NAMALWA (cell line): ENCODE measurements at places on chromosomes 1 and 21.

GRCh38 chr1:206608108-206608698 lies 4.1 kb downstream of the EIF2D start:
- DNase-seq, result peak; percentile 69

- no peak for DNase-seq
Observed at GRCh38 chr1:43986712-43987111, 4.7 kb upstream of the CCDC24 start.

DNA sequence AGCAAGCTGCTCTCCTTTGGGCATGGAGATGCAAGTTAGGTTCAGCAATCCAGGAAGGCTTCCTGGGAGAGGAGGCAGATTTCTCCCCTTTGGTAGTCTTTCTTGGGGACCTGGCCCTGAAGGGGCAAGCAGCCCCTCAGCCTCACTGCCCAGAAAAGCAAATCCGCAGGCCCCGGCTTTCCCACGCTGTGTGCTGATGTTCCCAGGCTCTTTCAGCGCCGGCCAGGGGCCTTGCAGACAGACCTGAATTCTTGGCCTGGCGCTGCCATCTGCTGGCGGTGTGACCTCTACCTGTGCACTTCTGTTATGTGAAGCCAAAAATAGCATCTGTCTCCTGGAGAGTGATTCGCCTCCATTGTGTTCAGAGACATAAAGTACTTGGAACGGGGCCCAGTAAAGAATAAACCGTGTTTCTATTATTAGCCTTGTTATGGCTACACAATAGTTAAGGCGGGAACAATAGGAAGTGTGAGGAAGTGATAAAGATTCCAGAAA lies 64.8 kb downstream of the ALPL start:
- DNase-seq, result peak; percentile 45

DNA sequence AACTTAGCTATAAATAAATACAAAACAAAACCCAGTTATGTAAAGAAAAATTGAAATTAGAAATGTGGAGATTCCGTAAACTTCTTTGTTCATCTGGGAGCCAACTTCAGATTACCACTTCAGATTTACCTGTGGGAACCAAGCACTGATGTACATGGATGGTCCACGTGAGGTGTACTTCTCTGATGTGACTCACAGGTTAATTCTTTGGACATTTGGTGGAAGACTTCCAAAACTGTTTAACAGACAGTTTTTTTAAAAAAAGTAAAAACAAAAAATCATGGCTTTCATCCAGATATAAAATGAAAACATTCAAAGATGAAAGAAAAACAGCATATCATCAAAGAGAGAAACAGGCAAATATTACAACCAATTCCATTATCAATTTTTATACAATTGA lies 92.0 kb downstream of the MAST2 start:
- no peak for DNase-seq

DNA sequence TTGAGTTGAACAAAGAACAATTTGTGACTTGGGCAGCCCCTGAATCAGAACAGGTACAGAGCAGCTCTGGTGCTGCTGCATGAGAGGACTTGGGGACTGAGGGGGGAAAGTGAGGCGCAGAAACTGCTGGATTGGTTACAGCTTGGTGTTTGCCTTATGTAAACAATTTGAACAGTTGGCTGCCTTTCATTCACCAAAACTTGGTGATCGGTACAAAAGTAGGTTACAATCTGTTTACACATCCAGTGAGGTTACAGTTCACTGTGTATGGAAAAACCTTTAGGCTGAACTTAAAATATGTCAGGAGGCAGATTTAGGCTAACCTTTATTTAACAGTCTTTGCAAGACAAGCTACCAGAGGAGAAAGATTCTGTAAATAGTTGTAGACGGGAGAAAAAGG lies 28.6 kb upstream of the MTR start:
- no peak for DNase-seq

DNA sequence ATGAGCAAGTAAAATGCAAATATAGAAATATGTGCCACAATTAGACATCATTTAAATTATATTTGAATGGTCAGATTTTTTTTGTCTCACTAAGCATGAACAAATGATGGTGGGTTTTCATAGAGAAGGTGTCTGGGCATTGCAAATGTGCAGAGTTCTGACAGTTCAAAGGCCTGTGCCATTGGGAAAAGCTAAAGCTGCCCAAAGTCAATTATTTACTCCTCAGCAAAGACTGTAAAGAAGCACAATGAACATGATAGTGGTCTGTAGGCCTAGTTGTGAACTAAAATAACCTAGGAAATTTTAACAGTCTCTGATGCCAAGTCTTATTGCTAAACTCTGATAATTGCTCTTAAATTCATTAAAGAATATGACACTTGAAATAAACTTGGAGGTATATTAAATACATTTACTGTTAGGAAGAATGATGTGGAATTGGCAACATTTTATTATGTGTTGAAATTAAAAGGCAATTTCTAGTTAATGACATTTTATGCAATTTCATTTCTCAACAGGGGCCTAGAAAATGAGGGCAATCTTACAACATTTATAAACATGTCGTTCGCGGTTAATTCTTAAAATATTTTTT lies 874.3 kb upstream of the ADAMTS5 start:
- no peak for DNase-seq

GRCh38 chr1:240800291-240800690 lies 188.3 kb upstream of the GREM2 start:
- no peak for DNase-seq

GRCh38 chr1:61143821-61144424 lies 61.6 kb downstream of the NFIA start:
- DNase-seq, result no peak

DNA sequence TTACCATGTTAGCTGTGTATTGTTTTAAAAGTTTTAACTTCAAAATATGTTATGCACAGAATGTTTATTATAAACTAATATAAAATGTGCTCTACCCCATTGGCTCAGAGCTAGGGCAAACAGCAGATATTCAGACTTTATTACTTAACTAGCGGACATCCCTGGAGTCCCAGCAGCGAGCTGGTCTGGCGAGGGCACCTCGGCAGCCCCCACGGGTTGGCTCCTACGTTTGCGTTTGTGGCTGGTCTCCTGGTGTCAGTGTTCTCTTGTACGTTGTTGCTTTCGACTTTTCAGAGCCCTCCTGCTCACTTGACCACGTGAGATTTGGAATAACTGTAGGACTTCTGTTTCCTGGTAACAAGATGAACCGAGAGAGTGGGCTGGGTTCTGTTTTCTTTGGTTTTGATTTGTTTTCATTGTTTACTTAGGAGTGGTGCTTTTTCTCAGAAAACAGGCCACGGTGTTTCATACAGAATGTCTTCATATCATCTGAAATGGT lies 44.5 kb downstream of the CBS start:
- no peak for DNase-seq

DNA sequence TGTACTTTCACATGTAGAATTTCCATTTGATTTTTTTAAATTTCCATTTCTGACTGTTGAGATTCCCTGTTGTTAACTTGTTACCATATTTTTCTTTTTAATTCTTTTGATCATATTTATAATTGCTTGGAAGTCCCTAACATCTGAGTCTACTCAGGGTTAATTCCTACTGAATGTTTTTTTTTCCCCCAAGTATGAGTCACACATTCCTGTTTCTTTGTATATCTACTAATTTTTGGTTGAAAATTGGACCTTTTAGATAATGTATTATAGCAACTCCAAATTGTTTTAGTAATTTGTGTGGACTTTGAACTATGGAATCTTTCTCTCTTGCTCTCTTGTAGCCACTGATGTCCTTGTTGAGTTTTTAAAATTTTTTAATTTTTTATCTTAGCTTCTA lies 54.6 kb downstream of the STXBP3 start:
- DNase-seq, result no peak

DNA sequence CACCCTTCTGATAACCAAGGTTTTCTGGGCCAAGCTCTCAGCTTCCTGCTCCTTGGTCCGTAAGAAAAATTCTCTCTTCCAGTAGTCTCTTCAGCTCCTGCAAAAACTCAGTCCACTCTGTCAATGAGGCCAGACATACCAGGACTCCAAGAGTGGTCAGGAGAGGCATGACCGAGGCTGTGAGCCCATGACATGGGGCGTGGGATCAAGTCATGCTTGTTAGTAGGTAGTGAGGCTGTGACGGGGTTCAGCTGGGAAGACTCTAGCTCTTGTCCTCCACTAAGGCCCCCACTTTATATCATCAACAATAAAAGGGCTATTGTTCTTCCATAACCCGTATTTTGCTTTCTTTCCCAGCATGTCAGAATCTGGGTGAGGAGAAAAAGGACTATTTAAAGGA lies 10.1 kb upstream of the HCRTR1 start:
- no peak for DNase-seq

DNA sequence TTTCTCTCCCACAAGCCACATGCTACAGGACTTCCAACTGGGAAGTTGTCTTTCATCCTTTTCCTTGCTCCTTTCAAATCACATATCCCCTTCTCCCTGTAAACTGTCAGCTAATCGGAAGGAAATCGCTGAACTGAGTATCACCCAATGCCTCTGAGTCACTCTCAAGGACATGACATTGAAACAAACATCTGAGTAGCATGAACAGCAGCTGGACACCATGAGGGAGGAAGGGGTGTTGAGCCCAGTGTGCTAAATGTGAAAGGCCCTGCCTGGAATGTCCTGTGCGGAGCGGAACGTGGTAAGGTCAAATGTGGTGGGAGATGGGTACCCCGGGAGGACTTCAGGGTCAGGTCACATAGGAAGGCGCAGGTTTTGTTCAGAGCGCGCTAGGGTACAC lies at the start of gene OR2AJ1:
Gene OR2AJ1, plus strand, starts transcription at position 22 of the 400 bp plus-strand sequence. CDS start 8,880 bp downstream, outside the sequence.
- no peak for DNase-seq

DNA sequence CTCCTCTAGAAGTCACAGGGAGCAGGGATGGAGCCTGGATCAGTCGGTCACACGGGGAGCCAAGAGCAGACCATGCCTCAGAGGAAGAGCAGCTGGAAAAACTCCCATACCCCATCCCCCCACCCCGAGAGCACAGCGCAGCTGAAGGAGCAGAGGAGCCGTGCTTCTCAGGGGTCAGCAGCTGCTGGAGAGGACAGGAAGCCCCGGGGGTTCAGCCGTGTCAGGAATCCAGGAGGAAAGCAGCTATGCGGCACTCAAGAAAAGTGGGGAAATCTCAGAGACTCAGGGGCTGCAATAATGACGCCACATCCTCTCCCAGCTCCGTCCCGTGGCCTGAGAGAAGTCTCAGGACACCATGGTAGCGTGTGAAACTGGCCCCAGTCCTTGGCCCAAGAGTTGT lies 102.3 kb downstream of the NPHP4 start:
- DNase-seq, result no peak
